NCI-H1048 (cell line): ENCODE measurements at places on chromosomes 12 and 14.

DNA sequence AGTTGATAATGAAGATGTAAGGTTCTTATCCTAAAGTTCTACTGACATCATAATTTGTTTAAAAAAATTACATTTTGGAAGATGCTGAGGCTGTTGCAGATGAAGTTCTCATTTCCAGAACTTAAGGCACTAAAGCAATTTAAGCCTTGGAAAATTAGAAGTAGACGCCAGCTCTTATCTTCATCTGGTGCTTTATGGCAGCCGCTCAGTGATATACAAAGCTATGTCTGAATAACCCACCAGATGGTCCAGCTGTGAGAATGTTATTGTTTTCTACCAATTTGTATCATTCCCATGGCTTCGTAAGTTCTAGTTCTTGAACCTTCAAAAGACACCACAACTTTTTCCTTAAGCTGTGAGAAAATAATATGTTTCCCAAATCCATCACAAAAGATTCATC, 212.1 kb upstream of the ARID2 start:
- no peak for DNase-seq

DNA sequence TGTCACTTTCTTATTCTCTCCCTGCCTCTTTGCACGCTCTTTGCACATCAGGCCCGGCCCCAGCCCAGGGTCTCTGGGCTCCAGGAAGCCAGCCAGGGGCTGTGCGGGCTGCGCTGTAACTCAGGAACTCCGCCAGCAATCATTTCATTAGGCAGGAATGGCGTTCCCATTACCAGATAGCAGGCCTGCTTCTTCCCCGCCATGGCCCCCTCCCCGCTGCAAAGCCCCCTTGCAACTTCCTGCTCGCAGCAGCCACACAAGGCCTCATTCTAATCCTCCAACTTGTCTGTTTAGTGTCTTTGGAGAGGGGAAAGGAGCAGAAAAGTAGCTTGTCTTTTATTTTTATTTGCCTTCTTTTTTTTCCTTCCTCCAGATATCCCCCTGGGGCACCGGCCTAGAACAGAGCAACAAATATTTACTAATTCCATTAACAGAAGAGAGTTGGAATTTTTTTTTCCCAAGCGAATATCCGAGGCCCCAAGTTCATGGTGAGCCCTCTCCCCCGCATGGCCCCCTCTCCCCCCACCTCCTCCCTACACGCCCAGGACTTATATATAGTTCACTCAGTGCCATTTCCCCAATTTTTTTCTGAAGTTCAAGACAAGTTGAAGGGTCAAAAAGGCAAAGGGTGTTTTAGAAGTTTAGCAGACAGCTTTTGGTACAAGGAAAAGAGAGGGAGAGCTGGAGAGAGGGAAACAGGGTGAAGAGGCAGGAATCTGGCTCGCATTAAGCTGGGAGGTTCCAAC, 329.4 kb upstream of the TBX3 start:
- DNase-seq, result no peak

GRCh38 chr12:120925740-120926563, 21.8 kb upstream of the SPPL3 start:
- no peak for DNase-seq

- DNase-seq, result no peak
Measured at GRCh38 chr14:24425704-24426103, 3.8 kb downstream of the CBLN3 start.

DNA sequence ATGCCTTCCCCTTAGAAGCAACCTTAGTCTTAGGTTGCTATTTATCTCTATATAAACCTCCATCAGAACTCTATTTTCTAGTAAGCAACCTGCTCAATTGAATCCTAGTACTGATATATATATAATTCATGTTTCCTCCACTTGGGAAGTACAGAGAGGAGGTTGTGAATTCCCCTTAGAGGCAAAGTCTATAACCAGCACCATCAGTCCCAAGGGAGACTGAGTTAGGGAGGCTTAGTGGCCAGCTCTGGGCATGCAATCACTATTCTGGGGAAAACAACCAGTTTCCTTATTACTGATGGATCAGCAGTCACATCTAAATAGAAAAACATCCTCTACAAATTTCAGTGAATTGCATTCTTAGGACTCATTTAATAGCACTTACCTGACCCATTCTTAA, 489.1 kb downstream of the RMST start:
- DNase-seq, result no peak

- DNase-seq, result no peak
Measured at GRCh38 chr12:69129564-69129963, 109.8 kb upstream of the CPSF6 start.

- DNase-seq, result no peak
Measured at GRCh38 chr12:6046511-6047180, 77.8 kb downstream of the VWF start.
